ENCODE measurements at places on chromosomes 3 and 15.

- DNase-seq, result no peak
Measured at GRCh38 chr15:91824256-91824655, 29.3 kb upstream of the SLCO3A1 start.

DNA sequence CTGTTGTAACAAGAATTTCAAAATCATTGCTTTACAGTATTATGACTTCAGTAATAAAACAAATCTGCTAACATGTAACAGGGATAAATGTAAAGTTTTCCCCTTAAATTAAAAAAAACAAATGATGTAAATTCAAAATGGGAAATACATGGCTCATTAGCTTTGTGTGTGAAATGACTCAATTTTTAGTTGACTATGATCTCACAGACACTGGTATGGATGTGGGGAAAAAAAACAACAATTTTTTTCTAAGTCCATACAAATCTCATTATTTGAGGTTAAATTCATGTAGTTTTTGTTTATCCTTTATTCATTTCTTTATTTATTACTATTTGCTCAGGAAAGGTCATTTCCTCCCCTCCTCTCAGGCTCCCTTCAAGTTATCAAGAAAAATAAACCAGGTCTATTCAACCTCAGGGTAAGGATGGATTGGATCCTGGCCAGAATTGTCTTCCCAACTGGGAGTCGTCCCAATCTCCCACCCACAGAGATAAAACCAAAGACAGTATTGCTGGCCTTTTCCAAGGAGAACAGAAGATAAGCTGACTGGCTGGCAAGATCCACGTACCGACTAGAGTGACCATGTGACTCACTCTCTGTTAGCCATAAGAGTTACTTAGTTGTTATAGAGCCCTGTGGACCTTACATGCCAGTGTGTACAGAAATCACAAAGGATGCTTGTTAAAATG is 373.3 kb downstream of the GAP43 start:
- DNase-seq, result no peak

DNA sequence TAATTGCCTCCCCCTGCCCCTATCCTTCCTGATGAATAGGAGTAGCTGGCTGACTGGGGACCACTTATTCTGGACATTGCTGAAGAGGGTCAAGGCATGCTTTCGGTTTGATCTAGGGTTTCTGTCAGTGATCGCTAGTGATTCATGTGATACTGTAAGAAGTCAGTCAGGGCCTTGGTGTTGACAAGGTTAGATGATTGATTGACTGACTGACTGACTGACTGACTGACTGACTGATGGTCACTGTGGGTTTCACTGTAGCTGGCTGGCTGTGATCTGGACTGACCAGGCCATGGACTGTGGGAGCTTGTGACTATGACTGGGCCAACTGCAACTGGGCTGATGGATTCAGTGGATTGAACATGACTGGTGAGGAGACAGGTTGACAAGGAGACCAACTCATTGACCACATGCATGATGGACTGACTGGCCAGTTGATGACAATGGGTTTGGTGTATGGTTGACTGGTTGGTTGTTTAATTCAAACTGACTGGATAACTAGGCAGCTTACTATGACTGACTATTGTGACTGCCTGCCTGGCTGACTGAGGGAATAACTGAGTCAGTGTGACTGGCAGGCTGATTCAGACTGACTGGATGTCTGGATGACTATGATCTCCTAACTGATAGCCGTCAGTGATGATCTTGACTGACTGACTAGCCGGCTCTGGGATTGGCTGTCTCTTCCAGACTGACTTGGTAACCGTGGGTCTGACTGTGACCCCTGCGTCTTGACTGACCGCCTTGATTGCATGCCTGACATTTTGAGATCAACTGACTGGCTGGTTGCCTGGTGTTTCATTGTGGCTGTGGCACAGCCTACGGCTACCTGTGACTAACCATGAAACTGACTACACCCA is 509.9 kb downstream of the SHQ1 start:
- DNase-seq, result no peak

- no peak for DNase-seq
Measured at GRCh38 chr3:155619118-155619915, 125.6 kb downstream of the PLCH1 start.

DNA sequence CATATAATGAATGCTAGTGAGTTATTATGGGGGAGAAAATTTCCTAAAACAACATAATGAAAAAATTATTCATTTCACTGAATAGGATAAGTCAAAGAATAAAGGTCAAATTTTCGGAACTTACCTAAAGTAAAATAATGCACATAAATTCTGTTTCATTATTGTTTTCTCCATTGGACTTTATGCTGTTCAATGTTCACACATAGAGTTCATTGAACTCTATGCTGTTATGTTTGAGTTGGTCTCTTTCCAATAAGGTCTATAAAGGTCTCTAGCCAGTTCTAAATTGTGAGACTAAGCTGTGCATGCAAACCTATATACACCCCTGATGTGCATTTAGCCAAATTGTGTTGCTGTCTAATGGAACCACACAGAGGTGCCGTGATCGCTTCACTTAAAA is 28.5 kb upstream of the STT3B start:
- no peak for DNase-seq

DNA sequence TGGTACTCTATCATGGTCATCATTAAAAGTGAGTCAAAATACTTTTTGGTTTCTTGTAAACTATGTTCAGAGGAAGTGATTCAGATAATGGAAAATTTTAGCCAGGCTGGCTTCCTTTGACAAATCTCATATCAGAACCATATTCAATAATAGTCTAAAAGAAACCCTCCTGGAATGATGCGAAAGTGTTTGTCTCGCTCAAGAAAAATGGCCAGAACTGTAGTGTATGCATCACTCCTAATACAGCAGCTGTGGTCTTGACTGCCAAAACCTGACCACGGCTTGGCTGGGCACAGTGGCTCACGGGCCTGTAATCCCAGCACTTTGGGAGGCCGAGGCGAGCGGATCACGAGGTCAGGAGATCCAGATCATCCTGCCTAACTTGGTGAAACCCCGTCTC is 35.6 kb upstream of the KCNMB2 start:
- DNase-seq, result no peak

Data from T-helper 1 cell (primary cell).